ENCODE measurements at places on chromosomes 11 and 22.

GRCh38 chr11:129610125-129610524, 205.5 kb upstream of the TMEM45B start:
- no peak for DNase-seq

GRCh38 chr11:65113361-65113756, 1.7 kb downstream of the TM7SF2 start:
- no peak for DNase-seq

DNA sequence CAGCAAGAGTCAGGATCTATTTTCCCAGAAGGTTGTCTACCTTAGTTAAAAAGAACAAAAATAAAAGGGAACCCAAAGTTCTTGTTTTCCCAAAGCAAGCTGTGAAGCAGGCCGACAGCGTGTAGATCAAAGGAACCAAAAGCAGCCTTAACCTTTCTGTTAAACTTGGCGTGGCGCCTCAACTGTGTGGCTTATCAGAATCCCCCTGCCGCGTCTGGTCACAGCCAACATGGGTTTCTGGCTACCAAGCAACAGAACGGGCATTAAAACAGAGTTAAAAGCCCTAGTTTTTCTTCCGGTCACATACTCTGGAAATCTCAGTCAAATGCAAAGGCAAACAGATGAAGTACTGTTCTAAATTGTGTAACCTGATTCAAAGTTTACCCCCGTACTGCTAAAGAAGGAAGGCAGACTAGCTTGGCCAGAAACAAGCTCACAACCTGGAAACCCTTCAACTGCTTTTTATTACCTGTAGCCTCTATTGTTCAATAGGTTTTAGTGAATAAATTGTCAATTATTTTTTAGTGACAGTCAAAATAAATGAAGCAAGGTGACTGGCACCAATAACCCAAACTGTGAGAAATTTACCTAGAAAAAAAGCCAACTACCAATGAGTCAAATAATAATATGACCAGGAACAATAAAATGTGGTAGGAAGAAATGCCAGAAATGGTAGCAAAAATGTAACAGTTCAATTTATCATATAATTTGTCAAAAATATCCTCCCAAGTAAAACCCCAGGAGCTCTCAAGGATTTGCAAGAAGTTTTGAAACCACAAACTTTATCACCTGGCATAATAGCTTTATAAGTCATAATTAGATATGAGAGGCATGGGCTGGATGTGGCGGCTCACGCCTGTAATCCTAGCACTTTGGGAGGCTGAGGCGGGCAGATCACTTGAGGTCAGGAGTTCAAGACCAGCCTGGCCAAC, 21.4 kb downstream of the CHKA start:
- DNase-seq = peak; percentile 17

GRCh38 chr22:33564683-33565082, 355.6 kb downstream of the LARGE1 start:
- no peak for DNase-seq

DNA sequence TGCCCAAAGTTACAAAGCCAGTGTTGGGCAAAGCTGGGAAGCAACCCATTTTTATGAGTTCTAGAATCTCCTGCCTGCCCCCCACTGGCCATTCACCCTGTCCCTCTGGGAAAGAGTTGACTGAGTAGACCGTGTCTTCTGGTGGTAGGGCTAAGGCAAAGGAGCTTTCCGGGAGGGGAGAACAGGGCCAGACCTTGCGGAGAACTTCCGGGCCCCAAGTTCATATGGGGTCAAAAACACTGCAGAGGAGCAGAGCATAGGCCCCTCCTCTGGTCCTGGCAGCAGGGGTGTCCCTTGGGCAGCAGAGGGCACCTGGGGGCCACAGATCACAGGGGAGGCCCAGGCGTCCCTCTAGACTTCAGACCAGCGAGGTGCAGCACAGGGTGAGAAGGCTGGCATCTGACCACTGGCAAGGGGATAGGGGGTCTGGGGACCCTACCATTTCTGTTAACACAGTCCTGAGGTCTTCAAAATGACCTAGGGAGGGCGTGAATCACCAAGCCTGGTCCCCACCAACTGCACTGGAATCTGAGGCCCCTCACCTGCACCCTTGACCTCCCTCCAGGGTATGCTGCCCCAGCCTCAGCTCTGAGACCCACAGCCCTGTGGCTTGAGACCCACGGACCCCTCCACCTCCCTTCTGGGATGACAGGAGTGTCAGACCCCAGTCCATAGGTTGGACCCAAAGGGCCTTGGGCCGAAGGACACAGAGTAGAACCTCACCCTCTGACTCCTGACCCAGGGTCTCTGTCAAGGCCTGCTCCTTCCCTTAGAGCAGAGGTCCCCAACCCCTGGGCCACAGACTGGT, 1.3 kb upstream of the ARAP1 start:
- no peak for DNase-seq

- no peak for DNase-seq
These were observed 2.0 kb downstream of the LRRC4C start for GRCh38 chr11:41457216-41458014.

DNA sequence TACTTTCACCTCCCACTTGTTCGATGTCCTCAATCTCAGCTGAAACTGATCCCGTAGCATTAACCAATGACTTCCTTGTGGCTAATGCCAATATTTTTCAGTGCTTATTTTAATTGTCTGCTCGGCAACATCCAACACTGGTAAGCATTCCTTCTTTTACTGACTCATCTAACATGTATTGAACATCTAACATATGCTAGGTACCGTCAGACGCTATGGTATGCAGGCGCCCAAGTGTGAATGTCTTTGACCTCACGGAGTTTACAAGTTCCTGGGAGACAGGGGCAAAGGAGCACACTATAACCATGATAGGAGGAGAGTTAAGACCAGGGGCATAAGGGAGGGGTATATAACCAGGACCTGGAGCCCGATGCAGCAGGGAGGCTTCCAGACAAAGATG, 1.7 kb downstream of the BRMS1 start:
- no peak for DNase-seq

DNA sequence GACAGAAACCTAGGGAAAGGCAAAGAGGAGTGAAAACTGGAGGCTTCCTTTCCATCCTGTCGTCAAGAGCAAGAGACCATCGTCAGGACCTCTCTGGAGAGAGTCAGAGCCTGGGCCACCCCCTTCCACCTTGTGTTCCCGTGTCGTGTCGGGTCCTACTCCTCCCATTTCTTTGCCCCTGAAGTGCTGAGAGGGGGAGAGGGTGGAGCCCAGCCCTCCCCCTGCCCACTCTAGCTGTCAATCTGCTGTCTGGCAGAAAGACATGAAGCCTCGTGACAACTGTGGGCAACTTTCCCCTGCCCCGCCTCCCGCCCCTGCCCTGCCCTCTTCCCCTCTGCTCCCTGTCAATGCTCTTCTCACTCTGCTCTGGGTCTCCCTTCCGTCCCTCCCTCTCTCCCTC, 20.6 kb downstream of the ANKK1 start:
- DNase-seq = no peak

GRCh38 chr22:30397656-30398635, 1.1 kb downstream of the SEC14L2 start:
- DNase-seq = no peak

DNA sequence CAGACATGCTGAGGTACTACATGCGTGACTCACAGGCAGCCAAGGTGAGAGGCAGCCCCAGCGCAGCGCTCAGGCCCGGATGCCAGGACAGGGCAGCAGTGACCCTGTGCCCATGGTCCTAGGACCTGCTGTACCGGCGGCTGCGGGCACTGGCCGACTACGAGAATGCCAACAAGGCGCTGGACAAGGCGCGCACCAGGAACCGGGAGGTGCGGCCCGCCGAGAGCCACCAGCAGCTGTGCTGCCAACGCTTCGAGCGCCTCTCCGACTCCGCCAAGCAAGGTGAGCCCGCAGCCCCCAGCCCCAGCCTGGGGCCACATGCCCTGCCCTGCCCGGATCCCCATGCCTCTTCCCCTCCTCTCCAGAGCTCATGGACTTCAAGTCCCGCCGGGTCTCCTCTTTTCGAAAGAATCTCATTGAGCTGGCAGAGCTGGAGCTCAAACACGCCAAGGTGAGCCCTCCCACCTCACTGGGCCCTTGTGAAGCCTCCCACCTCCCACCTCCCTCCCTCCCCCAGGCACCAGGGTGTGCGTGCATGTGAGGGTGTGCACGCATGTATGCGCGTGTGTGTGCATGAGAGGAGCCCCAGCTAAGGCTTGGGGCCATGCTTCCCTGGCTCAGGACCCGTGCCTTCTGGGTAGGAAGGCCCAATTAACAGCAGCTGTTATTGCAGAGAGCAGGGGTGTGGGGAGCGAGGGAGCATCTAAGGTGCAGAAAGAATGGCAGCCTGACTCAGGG, 5.3 kb downstream of the CFL1 start:
- no peak for DNase-seq

DNA sequence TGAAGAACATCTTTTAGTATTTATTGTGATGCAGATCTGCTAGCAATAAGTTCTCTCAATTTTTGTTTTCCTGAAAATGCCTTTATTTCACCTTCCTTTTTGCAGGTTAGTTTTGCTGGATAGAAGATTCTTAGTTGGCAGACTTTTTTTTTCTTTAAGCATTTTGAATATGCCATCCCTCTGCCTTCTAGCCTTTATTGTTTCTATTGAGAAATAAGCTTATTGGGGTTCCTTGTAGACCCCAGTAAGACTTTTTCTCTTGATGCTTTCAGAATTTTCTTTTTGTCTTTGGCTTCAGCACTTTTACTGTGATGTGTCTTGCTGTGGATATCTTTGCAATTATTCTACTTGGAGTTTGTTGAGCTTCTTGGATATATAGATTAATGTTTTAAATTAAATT, 160.6 kb downstream of the PGR start:
- no peak for DNase-seq

Measured in activated CD4-positive, alpha-beta T cell treated with anti-CD3 and anti-CD28 coated beads, Interleukin-2, amount 50 U/mL, for 4 hours (primary cell).